ENCODE measurements at places on chromosomes 13 and 19. TPM values are rescaled to one million over a fixed set of nuclear protein-coding genes. Genes with fewer than 3 reads are reported as not detected.

DNA sequence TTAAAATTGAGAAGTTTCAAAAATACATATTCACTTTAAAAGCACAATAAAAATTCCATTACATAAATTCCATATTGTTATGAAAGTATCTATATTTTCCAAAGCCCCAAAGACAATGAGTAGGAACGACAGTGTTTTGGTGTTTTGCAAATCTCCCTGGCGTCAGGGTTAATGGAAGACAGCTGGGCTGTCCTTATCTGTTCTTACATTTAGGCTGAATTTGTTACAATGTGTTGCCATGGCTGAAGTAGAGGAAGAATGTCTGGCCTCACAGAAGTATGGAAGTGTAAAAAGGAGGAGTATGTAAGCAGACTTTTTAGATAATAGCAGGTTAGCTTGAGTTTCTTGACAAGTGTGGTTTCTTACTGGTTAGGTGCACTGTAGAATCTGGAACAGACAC lies 124.4 kb upstream of the SPATA13 start:
- DNase-seq: peak; percentile 23

- DNase-seq: no peak
These were observed 3.3 kb downstream of the LYL1 start for GRCh38 chr19:13099073-13099999.

GRCh38 chr19:4401769-4402170 lies 670 bp upstream of the CHAF1A start:
- no peak for DNase-seq

DNA sequence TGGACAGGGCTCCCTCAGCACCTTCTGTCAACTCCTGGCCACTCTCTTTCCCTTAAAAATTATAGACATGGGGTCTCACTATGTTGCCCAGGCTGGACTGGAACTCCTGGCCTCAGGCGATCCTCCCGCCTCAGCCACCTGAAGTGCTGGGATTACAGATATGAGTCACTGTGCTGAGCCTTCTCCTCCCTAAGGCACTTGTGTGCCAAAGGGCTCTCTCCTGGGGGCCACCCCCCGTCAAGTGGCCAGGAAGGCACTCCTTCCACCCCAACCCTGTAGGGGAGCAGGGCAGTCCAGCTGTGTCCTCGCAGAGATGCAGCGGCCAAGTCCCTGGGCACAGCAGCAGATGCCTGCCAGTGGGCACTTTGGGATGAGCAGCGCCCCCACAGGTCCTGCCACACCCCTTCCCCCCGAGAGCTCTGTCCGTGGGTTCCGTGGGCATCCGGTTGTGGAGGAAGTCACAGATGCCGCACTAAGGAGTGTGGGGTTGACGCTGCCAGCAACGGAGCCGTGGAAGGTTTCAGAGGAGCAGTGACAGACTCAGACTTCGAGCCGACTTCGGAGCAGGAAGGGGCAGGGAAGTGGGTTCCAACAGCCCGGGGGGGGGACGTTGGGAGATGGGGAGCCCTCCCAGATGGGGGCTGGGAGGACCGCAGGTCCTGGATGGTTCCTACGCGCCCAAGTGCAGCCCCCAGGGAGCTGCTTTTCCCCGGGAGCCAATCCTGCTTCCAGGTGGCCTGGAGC lies 3.3 kb upstream of the UQCR11 start:
- DNase-seq: no peak

GRCh38 chr19:49441960-49442350 lies 628 bp upstream of the SLC17A7 start:
- DNase-seq: no peak

DNA sequence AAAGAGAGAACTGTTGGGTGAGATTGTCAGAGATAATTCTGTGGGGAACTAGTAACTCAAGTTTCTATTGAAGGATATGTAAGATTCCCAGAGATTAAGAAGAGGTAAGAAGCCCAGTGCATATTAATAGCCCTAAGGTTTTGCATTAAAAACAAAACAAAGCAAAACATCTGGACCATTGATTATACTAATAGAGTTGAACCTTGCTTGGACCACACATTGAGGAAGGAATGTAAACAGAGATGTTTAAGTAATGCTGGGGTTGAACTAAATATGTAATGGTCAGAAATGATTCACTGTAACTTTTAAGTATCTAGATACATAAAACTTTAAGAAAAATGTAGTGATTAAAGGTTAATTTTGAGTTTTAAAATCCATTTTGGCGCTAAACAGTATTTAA lies 1770.0 kb downstream of the PCDH9 start:
- DNase-seq: no peak

DNA sequence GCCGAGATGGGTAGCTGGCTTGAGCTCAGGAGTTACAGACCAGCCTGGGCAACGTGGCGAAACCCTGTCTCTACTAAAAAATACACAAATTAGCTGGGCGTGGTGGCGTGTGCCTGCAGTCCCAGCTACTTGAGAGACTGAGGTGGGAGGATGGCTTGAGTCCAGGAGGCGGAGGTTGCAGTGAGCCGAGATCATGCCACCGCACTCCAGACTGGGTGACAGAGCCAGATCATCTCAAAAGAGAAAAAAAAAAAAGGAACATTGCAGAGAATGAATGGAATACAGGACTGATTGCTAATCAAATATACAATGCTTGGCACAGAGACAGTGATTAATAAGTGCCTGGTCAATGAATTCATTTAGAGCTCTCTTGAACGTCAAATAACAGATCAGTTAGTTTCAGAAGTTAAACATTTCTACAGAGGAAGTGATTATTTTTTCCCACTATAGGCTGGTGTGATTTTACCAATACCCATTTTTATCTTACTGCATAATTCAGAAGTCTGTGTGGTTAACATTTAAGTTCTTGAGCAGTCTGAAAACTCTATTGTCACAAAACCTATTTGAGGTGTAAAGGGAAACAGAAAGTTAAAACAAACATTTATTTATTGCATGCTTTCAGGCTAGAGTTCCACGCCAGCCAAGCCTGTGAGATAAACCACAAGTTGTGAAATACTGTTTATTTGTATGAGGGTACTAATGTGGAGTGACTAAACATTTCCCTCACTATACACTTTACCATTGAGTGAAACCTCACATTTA lies 7.7 kb upstream of the TBC1D4 start:
- DNase-seq: no peak

GRCh38 chr13:113827021-113827420 lies 36.9 kb downstream of the GAS6 start:
- no peak for DNase-seq

GRCh38 chr13:64278493-64278892 lies 2862.8 kb upstream of the PCDH20 start:
- no peak for DNase-seq

DNA sequence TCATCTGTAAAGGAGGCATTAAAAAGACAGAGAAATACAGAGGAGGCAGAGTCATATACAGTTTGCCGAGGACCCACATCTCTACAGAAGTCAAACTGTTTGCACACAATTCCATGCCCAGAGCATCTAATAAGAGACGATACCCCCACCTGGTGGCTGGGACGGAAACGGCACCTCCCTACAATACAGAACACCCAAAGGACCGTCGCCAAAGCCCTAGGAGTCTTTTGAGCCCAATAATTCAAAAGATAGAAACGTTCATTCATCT lies 703 bp upstream of the PLEKHG2 start:
- DNase-seq: peak; percentile 87

GRCh38 chr19:11995174-11995573 lies 30.3 kb downstream of the ZNF763 start:
- DNase-seq: no peak

DNA sequence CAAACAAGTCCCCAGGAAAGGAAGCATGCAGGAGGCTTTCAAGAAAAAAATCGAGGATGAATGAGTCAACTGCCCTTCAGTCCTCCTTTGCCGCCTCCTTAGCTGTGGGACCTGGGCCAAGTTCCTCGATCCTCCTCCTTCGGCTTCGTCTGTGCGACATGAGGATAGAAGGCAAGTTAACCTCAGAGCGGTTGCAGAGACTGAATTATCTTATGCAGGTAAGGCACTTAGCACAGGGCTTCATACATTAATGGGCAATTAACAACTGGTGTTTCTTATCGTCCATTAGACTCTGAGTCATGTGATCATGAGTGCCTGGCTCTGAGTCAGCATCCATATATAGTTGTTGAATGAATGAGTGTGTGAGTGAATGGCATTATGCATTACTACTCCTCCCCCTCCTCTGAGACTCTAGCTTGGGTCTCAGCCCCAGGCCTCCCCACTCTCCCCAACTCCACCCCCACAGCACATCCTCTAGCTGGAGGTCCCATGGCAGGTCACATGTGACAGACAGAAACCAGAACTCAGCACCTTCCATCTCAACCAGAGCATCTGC lies 1.6 kb upstream of the TTC9B start:
- no peak for DNase-seq

Gene CEACAM16
- not detected for polyA plus RNA-seq

Gene PLIN5
- 5.7 TPM for polyA plus RNA-seq

Gene PCDH20
- 0.99 TPM for polyA plus RNA-seq

Gene B9D2
- 10.0 TPM for polyA plus RNA-seq
